NCI-H2107 (cell line): ENCODE measurements at places on chromosomes 6 and 20.

- no peak for DNase-seq
Observed at GRCh38 chr6:133705066-133705465, 183.8 kb upstream of the TCF21 start.

- peak; percentile 12 for DNase-seq
Observed at GRCh38 chr6:12008366-12009179, 3.5 kb upstream of the HIVEP1 start.

- DNase-seq: no peak
Observed at GRCh38 chr6:159455700-159456274, 237.3 kb downstream of the SOD2 start.

DNA sequence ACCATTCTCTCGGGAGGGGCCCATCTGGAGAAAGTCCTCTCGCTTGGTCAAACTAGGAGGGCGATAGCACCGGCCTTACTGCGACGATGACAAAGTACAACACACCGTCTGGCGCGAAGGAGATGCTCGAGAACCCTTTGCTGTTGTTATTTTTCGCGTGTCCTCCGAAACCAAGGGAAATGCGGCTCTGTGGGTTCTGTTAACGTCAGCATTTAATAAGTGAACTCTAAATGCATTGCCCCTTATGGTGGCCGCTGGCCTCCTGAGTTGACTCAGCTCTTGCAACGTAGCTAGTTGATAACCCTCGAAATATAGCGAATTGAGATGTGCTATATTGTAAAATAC, 577 bp upstream of the SCAND1 start:
- DNase-seq: no peak

GRCh38 chr6:37319856-37320480, 33.8 kb upstream of the RNF8 start:
- no peak for DNase-seq

- no peak for DNase-seq
Observed at GRCh38 chr20:37360391-37361115, 14.6 kb downstream of the SRC start.

GRCh38 chr20:1154691-1155090, 30.1 kb downstream of the TMEM74B start:
- DNase-seq: no peak

GRCh38 chr20:52242237-52243230, 51.0 kb upstream of the ZFP64 start:
- no peak for DNase-seq

DNA sequence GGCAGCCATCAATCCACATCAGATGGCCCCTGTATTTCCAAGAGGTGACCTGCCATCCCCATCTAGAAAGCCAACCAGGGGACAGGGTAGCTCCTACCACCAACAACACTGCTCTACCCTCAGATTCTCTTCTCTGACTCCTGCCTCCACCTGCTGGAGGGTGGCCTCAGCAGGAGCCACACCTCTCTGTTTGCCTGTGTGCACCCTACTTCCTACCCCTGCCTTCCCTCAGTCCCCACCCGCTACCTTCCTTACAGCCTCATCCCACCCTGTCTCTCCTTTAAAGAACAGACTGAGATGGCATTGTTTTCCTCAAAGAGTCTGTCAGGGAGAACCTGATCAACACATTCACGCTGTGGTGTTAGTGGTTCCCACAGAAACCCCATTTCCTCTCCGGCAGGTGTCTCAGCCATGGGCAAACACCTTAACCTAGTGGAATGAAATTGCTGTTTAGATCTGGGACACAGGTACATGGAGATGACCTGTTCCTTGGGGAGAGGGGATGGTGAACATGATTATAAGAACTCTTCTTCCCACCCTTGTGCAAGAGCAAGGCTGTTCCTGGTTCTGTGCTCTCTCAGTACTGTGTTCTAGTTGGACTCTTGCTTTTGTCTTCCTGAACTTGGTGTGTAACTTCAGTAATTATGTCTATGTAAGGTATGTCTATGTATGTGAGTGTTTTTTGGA, 1.8 kb downstream of the ENTPD6 start:
- DNase-seq: no peak

DNA sequence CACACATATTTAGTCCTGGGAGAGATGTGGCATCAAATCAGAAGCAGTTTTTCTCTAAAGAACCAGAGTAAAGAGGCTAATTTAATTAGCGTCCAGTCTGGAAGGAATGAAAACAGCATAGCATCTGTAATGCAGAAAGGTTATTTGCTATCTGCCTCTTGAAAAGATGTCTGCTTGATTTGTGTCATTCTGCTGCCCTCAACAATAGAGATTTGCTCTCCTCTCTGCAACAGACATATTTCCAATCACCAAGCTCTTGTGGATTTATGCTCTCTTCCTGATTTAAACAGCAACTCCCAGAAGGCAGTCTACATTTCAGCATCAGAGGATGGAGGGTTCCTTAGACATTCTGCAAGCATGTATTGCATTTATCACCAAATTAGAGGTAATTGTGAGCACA, 53.5 kb upstream of the AKAP12 start:
- DNase-seq: no peak

GRCh38 chr6:57013521-57013926, 33.0 kb upstream of the KIAA1586 start:
- DNase-seq: no peak

DNA sequence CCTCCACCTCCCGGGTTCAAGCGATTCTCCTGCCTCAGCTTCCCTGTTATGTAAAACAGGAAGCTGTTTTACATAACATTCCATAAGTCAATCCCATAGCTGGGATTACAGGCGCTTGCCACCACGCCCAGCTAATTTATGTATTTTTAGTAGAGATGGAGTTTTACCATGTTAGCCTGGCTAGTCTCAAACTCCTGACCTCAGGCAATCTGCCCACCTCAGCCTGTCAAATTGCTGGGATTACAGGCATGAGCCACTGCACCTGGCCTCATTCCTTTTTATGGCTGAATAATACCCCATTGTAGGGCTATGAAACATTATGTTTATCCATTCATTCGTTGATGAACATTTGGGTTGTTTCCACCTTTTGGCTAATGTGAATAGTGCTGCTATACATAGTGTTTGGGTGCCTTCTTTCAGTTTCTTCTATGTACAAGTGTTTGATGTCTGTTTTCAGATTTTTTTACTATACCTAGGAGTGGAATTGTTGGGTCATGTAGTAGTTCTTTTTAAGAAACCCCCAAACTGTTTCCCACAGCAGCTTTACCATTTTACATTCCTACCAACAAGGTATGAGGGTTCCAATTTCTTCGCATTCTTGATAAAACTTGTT, 138.7 kb upstream of the COL21A1 start:
- DNase-seq: no peak

GRCh38 chr20:23399568-23400241, 21.6 kb downstream of the NAPB start:
- DNase-seq: no peak

GRCh38 chr6:112622036-112622435, 274.9 kb downstream of the RFPL4B start:
- DNase-seq: no peak

- DNase-seq: no peak
Observed at GRCh38 chr20:18421608-18422007, 45.2 kb downstream of the DZANK1 start.

- DNase-seq: no peak
Observed at GRCh38 chr6:133707456-133707855, 181.5 kb upstream of the TCF21 start.

- DNase-seq: no peak
Observed at GRCh38 chr6:56292505-56293181, 45.3 kb upstream of the COL21A1 start.

GRCh38 chr6:51027283-51028065, 208.8 kb downstream of the TFAP2B start:
- no peak for DNase-seq

GRCh38 chr6:116557893-116558292, 4.3 kb downstream of the CALHM4 start:
- no peak for DNase-seq

DNA sequence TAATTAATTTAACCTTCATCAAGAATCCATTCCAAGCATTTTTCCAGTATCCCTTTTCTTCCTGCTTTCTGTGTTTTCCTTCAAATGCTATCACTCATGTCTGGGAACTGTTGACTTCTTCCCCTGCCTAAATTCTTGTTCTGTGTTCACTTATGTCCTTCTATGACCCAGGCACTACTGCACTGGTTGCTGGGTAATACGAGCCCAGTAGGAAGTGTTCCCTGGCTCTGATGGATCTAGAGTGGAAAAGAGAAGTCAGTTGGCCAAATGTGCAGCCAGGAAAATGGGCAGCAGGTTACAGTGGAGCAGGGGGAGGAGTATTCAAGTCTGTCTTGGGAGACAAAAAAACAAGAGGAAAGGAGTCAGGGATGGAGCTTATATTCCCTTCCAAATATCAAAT, 7.1 kb downstream of the OVOL2 start:
- no peak for DNase-seq

DNA sequence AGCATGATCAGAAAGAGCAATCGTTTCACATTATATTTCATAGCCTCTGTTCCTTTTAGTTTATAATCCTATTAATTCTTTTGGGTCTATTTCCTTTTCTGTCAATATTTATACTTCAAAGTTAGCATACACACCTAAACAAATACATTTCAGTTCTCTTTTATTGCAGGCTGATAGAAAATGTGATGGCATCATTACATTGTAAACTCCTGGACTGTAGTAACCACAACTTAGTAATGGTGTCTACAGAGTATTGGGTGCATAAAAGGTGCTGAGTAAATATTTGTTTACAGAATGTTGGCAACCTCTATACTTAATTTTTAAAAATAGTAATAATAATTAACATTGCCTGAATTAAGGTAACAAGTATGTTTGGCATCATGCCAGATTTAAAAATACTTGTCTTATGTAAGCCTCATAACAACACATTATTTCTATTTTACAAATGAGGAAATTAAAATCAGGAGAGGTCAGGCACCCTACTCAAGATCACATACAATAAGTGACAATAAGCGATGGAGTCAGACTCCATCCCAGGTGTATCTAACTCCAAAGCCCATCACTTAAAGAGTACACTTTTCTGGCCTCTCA, 195.0 kb downstream of the UBE3D start:
- DNase-seq: no peak

DNA sequence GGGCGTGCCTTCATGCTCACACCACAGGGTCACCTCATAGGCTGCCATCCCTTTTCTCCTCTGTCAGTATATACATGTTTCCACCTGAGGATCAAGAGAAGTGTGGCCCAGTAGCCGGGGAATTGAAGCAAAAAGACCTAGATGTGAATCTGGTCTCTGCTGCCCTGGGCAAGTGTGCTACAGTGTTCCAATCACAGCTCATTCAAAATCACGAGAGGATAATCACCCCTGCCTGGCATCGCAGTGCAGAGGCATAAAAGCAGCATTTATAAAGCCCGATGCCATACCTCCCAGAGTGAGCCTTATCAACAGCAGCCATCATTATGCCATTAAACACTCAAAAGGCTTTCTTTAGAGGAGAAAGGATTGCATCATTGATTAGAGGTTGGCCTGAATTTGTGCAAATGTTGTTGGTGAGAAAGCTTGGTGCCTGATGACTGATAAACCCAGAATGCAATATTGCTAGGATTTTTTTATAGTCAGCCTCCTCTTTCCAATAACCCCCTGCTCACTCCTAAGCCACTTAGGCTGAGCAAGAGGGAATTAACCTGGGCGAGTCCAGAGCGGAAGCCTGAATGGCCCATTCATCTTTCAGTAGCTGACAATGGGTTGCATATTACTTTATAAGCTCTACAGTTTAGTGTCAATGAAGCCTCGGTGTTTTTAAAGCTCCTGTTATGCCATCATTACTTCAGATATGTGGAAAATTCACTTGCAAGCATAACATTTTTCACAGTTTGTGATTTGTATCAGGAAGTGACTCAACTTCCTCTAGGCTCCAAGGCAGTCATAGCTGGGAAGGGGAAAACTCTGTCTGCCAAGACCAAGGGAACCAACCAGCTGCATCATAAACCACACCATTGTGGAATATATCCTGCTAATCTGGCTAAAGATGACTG, 92.5 kb upstream of the NXT1 start:
- DNase-seq: no peak

GRCh38 chr6:170374571-170375444, 68.2 kb downstream of the FAM120B start:
- no peak for DNase-seq

- no peak for DNase-seq
Observed at GRCh38 chr6:144330017-144330987, 45.2 kb downstream of the UTRN start.

- DNase-seq: no peak
Observed at GRCh38 chr6:131400779-131401496, 172.1 kb upstream of the ARG1 start.

- no peak for DNase-seq
Observed at GRCh38 chr20:19588241-19588640, 169.8 kb upstream of the RIN2 start.

- DNase-seq: no peak
Observed at GRCh38 chr6:57423468-57423867, 106.0 kb downstream of the PRIM2 start.

DNA sequence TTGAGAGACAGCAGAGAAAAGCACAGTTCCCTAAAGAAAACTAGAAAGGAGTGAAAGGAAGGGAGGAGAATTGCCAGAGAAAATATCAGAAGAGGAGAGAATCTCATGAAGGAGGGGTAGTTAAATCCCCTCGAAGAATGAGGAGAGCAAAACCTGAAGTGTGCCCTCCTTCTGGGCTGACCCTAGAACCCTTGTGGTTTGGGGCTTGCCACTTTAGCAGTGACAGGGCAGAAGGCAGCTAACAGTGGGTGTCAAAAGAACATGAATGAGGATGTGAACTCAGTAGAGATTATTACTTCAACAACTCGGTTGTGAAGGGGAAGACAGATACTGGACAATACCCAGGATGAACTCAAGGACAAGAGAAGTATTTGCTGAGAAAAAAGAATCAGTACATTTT, 73.6 kb downstream of the RALGAPA2 start:
- DNase-seq: no peak

- peak; percentile 56 for DNase-seq
Observed at GRCh38 chr6:156686301-156686994, 90.7 kb upstream of the ARID1B start.

GRCh38 chr6:2760882-2761842, 4.0 kb upstream of the WRNIP1 start:
- no peak for DNase-seq

DNA sequence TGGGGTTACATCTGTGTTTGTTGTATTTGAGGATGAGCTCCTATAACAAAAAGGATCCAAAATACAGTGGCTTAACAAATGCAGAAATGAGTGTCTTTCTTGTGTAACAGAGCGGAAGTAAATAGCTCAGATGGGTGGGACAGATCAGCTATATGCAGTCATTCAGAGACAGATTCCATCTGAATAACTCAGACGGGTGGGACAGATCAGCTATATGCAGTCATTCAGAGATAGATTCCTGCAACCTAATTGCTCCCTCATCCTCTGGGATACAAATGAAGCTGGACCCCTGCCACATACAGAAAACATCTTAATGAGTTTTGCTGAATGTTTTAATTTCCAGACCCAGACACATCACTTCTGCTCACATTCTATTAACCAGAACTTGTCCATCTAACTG, 332.3 kb downstream of the BCKDHB start:
- no peak for DNase-seq

GRCh38 chr6:45724511-45724910, 291.1 kb downstream of the CLIC5 start:
- no peak for DNase-seq

- no peak for DNase-seq
Observed at GRCh38 chr6:168171673-168172353, 92.8 kb upstream of the FRMD1 start.

- DNase-seq: peak; percentile 14
Observed at GRCh38 chr20:25356271-25356933, 34.2 kb downstream of the ABHD12 start.

GRCh38 chr6:132219901-132220300, 181.4 kb downstream of the MOXD1 start:
- no peak for DNase-seq
